ENCODE measurements at places on chromosomes 2 and 18.

- no peak for DNase-seq
These were observed 24.4 kb downstream of the SERPINB4 start for GRCh38 chr18:63619661-63620060.

DNA sequence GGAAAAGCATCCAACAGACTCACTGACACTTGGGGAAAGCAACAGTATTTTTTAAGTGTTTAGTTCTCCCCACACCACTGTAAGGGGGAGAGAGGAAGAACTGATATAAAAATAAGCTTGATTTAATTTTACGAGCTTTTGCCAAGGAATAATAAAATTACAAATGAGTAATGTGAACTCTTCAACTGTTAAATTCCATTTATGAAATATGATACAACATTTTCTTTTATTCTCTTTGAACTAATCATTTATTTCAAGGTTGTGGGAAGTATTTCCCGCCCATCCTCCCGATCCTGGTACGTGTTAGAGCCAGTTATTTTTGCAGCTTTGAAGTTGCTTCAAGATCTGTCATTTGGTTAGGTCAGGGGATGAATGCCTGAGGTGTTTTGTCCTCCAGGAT, 35.2 kb downstream of the WDPCP start:
- no peak for DNase-seq

GRCh38 chr2:145091967-145092366, 572.0 kb upstream of the ZEB2 start:
- DNase-seq: no peak

GRCh38 chr18:63237881-63238692, 81.5 kb downstream of the BCL2 start:
- no peak for DNase-seq

DNA sequence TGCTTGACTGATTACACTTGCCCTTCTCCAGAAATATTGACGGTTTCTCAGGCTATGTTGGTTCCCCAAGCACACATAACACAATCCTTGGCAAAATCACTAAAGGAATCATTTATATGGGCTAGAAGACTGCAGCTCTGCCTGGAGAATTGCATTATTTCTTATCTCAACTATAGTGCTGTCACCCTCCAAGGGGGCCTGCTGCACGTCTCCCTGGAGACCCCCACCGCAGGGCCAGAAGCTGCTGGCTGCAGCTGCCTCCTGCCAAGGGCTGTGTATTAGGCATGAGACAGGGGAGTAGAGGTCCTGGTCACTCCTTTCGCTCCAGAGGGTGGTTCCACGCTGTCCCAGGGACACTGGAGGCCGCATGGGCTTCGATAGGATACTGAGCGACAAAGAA, 76.6 kb downstream of the LRRC30 start:
- DNase-seq: no peak

GRCh38 chr18:78875016-78875777, 104.4 kb upstream of the SALL3 start:
- no peak for DNase-seq

GRCh38 chr2:27238976-27239375, 21.8 kb downstream of the CAD start:
- no peak for DNase-seq

GRCh38 chr2:16223161-16223840, 283.0 kb downstream of the MYCN start:
- no peak for DNase-seq

DNA sequence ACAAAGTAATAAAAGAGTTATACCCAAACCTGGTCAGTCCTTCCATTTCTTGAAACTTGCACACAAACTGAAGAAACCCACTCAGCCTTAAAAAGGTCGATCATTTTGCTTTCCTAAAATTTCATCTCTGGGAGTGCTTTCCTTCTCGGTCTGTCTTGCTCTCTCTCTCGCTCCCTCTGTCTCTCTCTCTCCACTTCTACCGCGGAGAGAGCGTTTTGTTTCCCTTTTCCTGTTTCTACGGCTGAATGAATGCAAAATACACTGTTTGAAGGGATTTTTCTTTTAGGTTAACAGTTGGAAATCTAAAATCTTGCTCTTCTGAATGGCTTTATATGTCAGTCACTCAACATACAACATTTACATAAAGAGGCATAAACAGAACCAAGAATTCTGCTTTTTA, 424.2 kb downstream of the TGIF1 start:
- DNase-seq: no peak

- DNase-seq: no peak
These were observed 180.6 kb upstream of the EPAS1 start for GRCh38 chr2:46116553-46116991.

DNA sequence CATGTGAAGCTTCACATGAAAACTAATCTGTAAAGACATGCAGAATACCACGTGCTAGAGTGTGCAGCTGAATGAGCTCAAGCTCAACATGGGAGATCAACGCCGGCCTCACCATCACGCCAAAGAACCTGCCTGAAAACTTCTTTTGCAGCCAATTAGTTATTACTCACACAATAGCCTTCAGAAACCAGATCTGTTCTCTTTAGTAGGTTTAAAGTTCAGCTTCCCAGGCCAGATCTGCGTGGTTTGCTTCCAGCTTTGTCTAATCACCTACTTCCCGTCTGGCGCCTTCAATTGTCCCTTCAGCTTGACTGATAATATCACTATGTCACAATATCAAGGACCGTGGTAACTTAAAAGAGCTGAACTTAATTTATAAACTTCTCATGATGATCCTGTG, 68.0 kb upstream of the ZNF236 start:
- no peak for DNase-seq

GRCh38 chr18:76953583-76954233, 131.4 kb downstream of the ZNF236 start:
- no peak for DNase-seq

DNA sequence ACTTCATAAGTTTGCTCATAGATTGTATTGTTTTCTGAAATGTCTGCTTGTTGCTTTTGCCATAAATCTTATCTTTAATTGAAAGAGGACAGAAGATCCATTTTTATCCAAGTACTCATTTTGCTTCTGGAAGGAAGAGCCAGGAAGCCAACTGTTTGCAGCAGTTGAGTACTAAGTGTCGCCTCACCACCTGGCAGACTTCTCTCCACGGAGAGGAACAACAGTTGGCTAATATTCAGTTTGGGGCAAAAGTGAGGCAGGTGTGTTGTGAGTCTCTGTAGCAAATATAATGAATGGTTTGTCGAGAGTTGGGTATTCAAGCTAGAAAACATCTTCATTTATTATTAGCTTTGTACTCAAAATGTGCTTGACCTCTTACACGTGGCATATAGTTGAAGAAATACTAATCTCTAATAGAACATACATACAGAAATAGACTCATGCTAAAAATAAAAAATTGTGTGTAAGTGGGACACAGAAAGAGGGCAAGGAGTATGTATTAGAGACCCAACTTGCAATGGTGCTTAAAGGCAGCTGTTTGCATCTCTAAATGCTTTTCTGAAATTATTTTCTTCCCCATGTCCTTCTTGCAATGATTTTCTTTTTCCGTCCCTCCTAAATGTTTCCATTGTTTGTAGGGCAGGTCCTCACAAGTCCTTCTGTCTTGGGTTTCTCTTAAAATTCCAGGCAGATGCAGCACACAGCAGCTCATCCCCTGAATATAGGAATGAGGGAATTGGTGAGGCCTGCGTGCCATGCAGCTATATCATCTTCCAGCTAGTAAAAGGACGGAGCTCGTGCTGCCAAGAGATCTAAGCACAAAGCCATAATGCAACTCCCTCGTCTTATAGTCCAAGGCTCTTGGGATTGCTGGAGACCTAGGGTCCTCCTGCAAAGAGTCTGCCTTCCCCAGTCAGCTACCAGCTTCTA, 44.8 kb upstream of the MAP3K20 start:
- no peak for DNase-seq

GRCh38 chr2:45786030-45786835, 134.8 kb downstream of the PRKCE start:
- no peak for DNase-seq

GRCh38 chr2:159982842-159983785, 79.3 kb downstream of the PLA2R1 start:
- DNase-seq: no peak

DNA sequence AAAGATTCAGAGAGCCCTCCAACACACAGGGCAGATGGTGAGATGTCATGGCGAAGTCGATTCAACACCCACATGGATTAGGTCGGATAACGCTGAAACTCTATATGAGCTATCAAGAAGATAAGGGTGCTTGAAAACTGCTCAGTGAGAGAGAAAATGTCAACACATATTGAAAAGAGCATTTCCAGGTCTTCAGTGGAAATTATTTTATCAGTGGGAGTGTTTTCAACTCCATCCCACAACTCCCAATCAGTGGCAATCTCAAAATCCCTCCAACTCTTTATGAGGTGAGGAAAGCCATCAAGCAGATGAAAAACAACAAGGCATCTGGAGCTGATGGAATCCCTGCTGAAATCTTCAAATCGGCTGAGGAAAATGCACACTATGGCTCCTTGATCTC, 104.5 kb upstream of the KLHL14 start:
- no peak for DNase-seq

- DNase-seq: no peak
These were observed 59.3 kb downstream of the COBLL1 start for GRCh38 chr2:164782323-164782722.

GRCh38 chr2:152600051-152600657, 117.1 kb downstream of the PRPF40A start:
- DNase-seq: no peak

GRCh38 chr18:13735681-13736080, 9.2 kb downstream of the RNMT start:
- no peak for DNase-seq

DNA sequence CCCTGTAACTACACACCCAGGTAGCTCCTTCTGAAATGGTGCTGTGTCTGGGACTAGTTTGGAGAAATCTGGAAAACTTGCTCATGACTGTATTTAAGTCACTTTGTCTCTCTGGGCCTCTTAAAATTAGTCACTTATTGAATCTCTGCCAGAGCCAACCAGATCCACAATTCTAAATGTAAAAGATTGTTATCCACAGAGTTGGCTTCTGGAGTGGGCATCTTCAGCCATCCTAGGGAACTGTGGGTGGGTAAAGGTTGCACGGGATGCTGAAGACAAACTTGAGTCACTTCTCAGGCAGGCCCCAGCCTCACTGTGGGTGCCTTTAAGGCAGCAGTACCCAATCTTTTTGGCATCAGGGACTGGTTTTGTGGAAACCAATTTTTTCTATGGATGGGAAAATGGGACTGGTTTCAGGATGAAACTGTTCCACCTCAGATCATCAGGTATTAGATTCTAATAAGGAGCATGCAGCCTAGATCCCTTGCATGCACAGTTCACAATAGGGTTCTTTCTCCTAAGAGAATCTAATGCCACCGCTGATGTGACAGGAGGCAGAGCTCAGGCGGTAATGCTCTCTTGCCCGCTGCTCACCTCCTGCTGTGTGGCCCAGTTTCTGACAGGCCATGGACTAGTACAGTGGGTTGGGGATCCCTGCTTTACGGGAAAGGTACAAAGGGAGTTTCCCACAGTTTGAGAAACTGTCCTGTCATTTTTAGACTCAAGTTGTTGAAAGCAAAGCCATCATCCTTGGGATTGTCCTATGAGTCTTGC, 98.3 kb upstream of the SPRED2 start:
- no peak for DNase-seq

- no peak for DNase-seq
These were observed 89.2 kb downstream of the DOCK10 start for GRCh38 chr2:224952936-224953657.
